ENCODE measurements at places on chromosomes 13 and 19.

DNA sequence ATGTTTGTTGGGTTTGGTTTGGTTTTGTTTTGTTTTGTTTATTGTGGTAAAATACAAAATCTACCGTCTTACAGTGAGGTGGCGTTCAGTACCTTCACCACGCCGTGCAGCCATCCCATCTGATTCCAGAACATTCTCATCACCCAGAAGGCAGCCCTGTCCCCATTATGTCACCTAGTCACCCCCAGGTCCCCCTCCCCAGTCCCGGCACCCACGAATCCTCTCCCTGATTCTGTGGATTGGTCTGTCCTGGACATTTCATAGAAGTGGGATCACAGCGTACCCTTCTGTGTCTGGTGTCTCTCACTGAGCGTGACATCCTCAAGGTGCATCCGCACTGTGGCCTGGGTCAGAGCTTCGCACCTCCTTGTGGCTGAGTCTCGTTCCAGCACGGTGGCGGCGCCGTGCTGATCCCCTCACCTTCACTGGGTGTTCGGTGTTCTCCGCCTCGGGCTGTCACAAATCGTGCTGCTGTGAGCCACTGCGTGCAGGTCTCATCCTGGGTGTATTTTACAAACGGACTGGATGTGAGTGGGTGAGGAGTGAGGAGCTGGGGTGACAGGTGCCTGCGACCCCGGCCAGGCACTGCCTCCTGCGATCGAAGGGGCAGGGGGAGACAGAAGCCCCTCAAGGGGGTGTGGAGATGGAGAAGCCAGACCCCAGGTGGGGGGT, 580 bp upstream of the TEKTIP1 start:
- no peak for DNase-seq

DNA sequence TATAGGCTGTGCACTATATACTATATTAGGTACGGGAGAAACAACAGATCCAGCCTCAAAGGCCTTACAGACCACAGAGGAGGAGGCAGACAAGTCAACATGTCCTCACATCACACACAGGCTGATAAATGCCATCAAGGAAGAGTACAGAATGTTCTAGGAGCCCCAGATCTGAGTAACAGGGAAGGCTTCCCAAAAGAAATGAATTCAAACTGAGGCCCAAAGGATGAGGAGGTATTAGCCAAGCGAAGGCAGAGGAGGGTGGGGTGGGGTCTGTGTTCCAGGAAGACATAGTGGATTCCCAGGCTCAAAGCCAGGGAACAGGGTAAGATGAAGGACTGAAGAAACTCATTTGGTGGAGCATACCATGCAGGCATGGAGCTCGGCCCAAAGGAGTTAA, 55.1 kb downstream of the RXFP2 start:
- DNase-seq, result no peak

DNA sequence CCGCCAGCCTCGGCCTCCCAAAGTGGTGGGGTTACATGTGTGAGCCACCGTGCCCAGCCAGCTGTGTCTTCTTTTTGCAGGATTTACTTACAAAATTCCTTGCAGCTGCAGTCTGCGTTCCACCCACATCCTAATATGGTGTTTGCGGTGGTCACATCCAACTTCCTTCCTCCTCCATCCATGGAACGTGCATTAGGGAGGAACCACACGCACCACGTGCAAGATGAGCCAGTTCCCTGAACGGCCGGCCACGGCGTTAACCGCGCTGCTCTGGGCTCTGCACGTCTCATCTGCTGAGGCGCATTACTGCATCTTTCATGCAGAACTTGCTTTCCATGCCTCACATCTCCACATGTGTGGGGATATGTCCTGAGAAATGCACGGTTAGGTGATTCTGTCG, 13.0 kb upstream of the SIGLEC11 start:
- no peak for DNase-seq

GRCh38 chr13:79933389-79933788, 407.5 kb downstream of the SPRY2 start:
- DNase-seq, result no peak

- DNase-seq, result no peak
These were observed 39.9 kb downstream of the ZNF146 start for GRCh38 chr19:36254848-36255247.

- DNase-seq, result no peak
These were observed 19.4 kb upstream of the ADGRE5 start for GRCh38 chr19:14361824-14362223.

- no peak for DNase-seq
These were observed 15.8 kb upstream of the FPR3 start for GRCh38 chr19:51779181-51779580.

DNA sequence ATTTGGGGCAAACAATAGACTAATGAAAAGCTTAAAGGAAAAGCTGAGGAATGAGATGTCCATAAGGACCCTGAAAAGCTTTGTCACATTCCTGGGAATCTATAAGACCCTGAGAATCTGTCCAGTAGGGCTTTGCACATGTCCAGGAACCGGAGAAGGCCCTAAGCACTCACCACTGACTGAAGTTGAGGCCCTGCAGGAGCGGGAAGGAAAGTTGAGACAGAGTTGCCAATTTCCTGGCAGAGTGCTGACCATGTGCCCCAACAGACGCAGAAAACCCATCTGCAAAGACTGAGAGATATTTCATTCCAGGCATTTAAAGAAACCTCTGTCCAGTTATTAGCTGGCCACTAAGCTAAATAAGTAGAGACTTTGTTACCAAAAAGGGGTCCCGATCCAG, 890.5 kb downstream of the UQCRFS1 start:
- DNase-seq, result no peak

GRCh38 chr13:114136576-114136975, 4.2 kb upstream of the RASA3 start:
- DNase-seq, result no peak

DNA sequence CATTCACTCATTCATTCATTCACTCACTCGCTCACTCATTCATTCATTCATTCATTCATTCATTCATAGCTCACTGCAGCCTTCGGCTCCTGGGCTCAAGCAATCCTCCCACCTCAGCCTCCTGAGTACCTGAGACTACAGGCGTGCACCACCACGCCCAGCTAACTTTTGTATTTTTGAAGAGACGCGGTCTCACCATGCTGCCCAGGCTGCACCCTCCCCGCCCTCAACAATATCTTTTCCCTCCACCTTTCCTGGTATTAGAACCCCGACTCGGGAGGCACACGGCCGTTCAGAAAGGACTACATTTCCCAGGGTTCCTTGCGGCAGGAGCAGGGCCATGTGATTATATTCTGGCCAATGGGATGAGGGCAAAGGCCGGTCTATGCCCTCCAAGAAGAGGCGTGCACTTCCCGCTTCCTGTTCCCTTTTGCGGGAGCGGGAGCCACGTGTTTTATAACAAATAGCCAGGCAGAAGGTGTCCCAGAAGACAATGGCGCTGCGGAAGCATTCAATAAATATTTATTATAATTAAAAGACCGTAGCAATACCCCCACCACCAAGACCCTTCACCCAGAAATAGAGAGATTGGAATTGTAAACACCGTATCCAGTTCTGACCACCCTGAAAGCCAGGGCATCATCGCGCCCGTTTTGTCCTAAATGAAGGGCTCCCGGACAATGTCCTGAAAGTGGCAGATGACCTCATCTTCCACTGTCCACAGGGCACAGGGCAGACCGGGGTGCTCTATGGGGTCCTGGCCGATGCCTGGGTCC, 15.9 kb downstream of the TICAM1 start:
- peak; percentile 80 for DNase-seq

GRCh38 chr13:99572921-99573320, 71.6 kb downstream of the TM9SF2 start:
- DNase-seq, result no peak

DNA sequence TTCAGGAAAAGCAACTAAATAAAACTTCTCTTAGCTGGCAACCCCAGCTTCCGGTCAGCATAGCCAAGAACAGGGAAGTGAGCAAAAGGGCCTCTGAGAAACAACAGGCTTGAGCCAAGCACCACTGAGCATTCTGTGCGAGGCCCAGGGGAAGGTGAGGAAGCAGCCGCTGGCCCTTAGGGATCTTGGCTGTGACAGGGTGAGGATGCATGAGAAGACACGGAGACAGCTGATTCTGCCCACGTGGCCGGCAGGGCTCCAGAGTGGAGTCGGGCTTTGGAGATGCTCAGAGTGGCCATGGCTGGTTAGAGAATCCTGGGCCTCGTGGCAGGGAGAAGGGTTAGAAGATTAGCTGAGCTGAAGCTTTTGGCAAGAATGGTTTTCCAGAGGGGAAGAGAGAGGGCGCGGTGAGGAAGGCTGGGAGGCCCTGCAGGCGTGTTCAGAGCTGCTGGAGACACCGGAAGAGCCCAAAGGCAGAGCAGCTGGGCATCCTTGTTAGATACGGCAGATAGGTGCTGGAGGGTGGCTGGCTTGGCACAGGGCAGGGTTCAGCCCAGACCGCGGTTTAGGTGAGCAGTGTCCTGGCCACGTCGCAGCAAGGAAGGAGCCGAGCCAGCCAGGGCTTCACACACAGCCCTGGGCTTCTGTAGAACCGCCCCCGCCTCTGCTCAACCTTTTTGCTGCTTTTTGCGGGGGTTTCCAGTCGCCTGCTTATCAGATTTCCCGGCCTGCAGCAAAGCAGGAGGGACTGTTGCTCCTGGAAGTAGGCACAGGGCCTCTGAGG, 17.3 kb downstream of the UPF1 start:
- peak; percentile 47 for DNase-seq

DNA sequence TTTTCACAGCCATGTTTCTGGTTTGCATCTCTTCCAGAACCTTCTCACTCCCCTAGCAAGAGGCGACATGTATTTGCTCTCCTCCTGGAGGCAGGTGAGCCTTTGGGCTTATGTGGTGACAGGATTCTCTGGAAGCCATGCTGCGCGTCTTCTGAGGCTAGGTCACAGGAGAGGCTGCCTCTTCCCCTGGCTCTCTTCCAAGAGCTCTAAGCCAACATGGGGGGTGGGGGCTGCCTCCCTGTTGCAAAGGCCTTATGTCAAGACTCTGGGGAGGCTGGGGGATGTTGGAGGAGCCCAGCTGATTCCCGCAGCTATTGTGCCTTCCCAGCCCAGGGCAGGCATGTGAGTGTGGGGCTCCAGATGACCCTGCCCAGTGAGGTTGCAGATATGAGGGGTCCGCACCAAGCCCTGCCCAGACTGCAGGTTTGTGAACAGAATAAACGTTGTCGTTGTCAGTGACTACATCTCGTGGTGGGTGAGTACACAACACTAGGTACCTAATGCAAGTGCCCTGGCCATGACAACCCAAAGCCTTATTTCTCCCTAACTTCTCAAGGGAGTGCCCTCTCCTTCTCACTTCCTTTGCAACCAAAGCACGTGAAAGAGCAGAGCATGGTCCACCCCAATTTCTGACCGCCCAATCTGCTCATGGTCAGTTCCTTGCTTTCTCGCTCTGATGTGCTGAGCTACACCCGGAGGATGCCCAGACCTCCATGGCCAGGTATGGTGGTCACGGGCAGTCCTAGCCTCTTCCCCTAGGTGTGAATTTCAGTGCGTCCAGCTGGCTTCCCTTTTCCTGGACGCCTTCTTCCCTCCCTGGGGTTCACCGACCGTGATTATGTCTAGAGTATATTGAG, 44.9 kb downstream of the TEX29 start:
- DNase-seq, result no peak
